ENCODE measurements at places on chromosomes 16 and 17. TPM values are rescaled to one million over a fixed set of nuclear protein-coding genes. Genes with fewer than 3 reads are reported as not detected.

Gene ENO3
- total RNA-seq: 25.7 TPM

Gene PLSCR3
- total RNA-seq: 26.5 TPM

Gene PRSS36
- 1.1 TPM for total RNA-seq

Gene AOC3
- total RNA-seq: 0.31 TPM

Gene PRCD
- total RNA-seq: 0.83 TPM

Gene DNAI2
- not detected for total RNA-seq
